Activated T-helper 1 cell treated with Interleukin-2 at 50 U/mL for 16 hours (primary cell): ENCODE measurements at places on chromosomes 13 and 19.

DNA sequence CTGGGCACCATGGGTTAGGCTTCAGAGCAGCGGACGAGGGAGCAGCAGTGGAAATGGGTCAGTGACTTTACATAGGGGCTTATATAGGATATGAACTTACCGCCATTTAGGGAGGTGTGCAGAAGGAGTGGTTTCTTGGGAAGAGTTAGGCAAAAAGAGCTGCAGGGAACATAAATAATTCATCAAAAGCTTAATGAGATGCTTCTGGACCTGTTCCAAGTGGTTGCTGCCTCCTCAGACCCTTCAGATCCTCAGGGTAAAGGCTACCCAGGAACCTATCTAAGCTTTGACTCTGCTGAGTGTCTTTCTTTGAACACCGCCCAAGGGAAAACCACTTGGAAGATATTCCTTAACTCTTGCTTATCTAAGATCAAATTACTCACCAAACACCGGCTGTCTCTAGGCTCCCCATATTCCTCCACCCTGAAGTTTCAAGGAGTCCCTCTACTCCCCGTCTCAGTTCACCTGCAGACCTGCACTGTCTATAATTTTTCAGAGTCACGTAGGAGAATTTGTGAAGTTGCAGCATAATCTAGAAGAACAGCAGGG lies at the start of gene IGFL4:
IGFL4 (minus strand) TSS at position 51 of the 549 bp plus-strand sequence; CDS start at position 11, 40 bp downstream.
- no peak for DNase-seq

GRCh38 chr19:53034948-53035675 lies 9.4 kb upstream of the ERVV-2 start:
- DNase-seq: no peak

DNA sequence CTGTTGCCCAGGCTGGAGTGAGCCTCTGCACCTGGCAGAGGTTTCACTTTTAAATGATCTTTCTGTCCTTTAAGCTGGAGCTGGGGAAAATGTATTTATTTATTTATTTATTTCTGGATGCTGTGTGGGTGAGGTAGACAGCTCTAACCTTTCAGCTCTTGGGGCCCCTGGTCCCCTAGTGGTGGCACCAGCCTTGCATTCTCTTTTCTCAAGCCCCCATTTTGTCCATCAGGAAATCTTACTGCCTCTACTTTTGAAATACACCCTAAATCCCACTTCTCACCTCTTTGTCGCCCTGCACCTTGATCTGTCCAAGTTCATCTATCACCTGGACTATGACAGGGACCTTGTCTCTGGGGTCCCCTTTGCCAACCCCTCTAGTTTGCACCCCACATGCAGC lies 2.1 kb upstream of the B9D2 start:
- DNase-seq: no peak

GRCh38 chr13:32627793-32628192 lies 41.5 kb downstream of the PDS5B start:
- DNase-seq: no peak

DNA sequence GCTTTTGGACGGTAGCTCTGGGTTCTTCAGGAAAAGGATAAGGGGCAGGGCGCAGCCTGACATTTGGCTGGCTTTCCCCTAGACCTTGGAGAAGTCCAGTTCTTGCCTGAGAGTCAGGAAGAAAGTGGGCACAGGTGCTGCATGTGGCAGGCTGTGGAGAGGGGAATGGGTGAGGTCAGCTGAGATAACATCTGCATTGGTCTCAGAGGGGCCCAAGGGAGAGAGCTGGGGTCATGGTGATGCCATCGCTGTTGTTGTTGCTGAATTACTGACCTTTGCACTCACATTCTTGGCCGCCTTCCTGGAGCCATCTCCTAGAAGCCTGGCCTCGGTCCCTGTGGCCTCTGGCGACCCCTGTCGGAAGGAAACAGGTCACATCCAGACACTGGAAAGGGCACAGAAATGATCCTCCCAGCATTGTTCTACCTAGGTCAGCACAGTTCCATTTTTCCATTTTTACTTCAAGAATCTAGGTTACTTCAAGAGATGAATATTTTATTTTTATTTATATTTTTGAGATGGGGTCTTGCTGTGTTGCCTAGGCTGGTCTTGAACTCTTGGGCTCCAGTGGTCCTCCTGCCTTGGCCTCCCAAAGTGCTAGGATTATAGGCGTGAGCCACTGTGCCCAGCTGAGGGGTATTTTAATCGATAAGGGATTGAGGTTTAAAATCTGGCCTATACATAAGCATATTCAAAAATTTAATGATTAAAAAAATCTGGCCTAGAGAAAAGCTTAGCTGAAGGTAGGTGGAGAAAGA lies 6.5 kb upstream of the LIPE start:
- DNase-seq: peak; percentile 43

GRCh38 chr19:43575955-43576878 lies 616 bp downstream of the PINLYP start:
- DNase-seq: no peak

GRCh38 chr19:11017275-11018035 lies 56.6 kb downstream of the SMARCA4 start:
- no peak for DNase-seq

DNA sequence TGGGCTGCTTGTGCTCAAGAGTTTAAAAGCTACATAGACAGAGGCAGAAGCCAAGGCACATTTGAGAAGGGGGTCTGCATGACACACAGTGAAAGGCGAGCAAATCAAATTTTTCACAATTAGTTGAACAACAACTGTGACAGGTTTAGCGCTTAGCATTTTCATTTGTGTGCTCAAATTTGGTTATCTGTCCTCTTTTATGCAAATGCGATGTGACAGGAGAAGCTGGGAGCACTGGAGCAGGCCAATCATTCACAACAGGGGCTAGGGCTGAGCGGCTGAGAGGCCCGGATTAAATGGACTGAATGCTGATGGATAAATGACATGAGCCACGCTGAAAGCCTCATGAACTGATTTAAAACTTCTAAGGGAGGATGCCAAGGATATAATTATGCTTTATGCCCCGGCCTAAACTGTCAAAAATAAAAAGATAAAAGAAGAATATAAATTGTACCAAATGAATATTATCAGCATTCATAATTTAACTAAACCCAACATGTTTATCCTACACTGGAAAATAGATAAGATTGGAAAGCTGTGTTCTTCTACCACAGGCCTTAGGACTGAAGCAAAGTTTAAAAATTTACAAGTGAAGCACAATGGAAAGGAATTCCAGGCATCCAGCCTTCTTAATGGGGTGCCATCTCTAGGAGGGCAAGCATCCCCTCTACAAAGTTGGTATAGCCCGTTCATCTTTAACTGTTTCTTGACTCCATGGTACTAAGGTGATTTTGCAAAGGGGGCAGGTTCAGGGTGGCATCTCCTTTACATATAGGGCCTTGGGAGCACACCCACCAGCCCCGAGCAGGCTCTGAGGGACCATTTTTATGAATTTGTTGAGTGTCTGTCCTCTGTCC lies 117.9 kb downstream of the RBM26 start:
- no peak for DNase-seq

DNA sequence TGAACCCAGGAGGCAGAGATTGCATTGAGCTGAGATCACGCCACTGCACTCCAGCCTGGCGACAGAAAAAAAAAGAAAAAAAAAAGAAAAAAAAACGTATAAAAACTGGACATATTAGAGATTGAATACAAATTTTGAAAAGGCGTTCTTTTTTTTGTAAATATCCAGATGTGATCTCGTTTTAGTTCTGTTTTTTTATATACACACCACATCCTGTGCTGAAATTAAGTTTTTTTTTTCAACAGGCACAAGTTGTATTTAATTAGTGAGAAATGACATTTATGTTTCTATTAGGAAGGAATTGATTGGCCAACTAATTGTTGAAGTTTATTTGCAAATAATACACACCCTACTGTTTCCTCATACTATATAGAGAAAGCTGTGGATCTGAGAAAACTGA lies 3.6 kb downstream of the CDADC1 start:
- DNase-seq: no peak

DNA sequence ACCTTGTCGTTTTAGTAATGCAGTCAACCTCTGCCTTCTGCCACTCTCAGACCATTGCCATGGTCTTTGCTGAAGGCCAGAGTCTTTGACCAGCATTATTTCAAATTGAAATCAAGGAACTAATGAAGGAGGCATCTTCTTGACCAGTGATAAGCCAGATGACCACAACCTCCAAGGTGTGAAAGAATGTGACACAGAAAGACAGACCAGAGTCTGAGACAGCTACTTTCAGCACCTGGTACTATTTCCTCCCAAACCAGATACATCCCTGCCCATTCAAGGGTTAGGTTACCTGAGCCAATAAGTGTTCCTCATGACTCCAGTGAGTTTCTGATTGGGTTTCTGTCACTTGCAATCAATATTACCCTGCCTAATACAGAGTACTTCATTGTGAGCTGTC lies 20.3 kb upstream of the RNASEH2B start:
- no peak for DNase-seq

DNA sequence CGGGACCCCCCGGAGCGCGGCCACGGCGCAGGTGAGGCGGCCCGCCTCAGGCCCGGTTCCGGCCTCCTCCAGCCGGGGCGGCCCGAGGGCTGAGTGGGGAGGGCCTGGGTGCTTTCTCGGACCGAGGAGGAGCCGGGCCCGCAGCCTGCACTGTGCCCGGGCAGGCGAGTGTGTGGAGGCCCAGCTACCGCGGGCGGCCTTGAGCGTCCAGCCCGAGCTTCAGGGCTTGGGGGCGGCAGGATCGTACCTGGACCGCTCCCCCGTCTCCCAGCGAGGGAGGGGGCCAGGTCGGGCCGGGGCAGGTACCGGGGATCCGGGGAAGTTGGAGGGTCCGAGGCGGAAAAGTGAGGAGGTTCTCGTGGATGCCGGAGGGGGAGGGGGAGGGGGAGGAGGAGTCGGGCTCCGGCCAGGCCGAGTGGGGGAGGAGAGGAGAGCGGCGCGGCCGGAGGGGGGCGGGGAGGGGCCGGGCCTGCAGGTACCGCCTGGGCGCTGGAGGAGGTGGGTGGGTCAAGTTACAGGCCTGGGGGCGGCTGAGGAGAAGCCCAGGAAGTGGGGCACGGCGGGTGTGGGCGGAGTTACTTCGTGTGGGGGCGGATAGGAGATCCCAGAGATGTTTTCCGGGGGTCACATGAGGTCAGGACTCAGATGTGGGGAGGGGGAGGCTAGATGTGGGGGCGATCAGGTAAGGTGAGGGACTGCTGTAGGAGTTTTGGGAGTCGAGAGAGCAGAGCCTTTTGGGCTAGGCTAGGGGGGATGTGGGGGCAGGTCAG lies 545 bp downstream of the NACC1 start:
- DNase-seq: no peak

DNA sequence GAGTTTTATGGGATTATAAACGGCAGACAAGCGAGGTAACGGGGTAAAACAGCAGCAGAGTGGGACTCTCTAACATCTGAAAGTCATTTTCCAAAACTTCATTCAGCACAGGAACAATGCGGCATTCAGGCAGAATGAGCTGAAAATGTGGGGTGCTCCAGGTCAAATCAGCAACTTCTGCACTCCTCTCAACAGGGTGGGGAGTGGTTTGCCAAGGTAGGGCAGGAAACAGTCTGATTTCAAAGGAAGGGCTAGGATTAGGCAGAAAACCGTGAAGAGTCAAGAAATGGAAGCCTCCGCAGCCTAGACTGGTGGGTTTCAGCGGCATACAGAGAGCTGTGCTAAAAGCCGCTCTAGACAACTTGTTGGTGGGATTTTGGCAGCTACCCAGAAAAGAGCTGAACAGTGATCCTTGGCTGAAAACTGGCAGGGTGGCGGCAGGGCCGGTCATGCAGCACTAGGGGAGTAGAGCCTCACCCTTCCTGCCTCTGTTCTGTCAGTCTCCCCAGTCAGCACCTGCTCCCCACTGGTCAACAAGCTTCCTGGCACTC lies 154.2 kb upstream of the KLF12 start:
- no peak for DNase-seq

DNA sequence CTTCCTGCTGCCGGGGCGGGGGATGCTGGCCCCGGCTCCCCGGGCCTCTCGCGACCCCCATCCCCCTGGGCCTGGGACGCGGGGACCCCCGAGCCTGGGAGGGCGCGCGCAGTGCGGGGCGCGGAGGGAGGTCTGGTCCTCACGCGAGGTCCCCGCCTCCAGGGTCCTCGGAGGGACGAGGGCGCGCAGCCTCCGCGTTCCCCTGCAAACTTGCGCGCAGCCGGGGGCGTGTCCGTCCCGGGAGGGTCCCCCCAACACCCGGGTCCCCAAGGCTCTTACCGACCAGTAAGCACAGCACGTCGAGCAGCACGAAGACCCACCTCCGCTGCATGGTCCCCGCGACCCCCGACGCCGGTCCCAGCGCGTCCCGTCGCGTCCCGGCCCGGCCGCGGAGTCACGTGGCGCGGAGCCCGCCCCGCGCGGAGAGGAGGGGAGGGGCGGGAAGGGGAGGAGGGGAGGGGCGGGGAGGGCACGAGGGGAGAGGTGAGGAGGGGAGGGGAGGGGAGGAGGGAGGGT lies at the start of gene PLPP2:
PLPP2 (minus strand) TSS at position 398 of the 516 bp plus-strand sequence; CDS start at position 331, 67 bp downstream.
- no peak for DNase-seq

- DNase-seq: no peak
Measured at GRCh38 chr19:13461536-13461935, 44.7 kb downstream of the CACNA1A start.

- DNase-seq: no peak
Measured at GRCh38 chr13:33624740-33625139, 193.2 kb upstream of the RFC3 start.

- no peak for DNase-seq
Measured at GRCh38 chr13:43303033-43303729, 279.8 kb downstream of the DNAJC15 start.

DNA sequence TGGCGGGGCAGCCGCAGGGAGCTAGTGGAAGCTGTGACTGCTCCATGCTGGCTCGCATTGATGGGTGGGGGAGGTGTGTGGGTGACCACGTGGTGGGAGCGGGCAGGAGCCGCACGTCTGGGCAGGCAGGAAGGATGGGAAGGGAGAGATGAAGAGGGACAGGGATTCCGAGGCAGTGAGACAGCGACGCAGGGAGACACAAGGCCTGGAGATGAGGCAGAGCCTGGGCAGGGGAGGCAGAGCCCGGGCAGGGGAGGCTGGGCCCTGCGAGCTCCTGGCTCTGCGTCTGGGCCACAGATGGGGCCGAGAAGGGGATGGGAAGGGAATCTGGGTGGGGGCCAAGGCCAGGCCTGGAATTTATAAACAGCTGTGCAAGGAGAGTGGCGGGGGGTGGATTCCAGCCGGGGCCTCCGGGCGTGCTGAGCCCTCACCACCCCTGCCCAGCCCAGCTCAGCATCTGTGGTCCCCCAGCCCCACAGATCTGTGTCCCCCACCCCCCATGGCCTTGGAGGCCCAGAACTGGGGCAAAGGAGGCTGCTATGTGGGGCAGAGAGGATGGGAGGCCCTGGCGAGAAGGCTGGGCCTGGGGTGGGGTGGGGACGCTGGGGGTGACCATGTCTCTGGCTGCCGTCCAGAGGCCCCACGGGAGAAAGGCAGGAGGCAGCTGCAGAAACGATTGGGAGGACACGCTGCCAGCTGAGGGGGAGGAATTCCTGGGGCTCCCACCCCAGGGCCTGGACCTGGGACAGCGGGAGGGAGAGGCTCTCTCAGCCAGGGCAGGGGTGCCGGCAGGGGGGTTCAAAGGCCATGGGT lies 6.0 kb downstream of the EHD2 start:
- no peak for DNase-seq

DNA sequence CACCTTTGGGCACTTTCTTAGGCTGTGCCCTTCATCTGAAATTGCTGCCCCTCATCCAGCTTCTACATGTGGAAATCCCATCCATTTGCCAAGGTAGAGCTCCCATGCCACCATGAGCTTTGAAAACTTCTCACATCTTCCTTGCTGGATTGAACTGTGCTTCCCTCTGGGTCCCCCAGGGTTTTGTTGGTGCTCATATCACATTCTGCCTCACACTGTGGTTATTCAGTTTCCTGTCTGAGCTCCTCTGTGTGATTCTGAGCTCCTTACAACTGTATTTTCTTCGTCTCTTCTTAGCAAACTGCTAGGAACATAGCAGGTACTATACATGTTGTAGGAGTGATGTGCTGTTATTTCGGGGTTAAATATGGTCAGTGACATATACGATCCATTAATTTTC lies 74.9 kb upstream of the KL start:
- DNase-seq: no peak
